ENCODE measurements at places on chromosomes 4 and X. TPM values are rescaled to one million over a fixed set of nuclear protein-coding genes. Genes with fewer than 3 reads are reported as not detected.

- DNase-seq: peak; percentile 52
Observed at GRCh38 chr4:25795566-25796454, 67.0 kb downstream of the SEL1L3 start.

- DNase-seq: no peak
Observed at GRCh38 chr4:120293341-120293740, 226.7 kb upstream of the MAD2L1 start.

DNA sequence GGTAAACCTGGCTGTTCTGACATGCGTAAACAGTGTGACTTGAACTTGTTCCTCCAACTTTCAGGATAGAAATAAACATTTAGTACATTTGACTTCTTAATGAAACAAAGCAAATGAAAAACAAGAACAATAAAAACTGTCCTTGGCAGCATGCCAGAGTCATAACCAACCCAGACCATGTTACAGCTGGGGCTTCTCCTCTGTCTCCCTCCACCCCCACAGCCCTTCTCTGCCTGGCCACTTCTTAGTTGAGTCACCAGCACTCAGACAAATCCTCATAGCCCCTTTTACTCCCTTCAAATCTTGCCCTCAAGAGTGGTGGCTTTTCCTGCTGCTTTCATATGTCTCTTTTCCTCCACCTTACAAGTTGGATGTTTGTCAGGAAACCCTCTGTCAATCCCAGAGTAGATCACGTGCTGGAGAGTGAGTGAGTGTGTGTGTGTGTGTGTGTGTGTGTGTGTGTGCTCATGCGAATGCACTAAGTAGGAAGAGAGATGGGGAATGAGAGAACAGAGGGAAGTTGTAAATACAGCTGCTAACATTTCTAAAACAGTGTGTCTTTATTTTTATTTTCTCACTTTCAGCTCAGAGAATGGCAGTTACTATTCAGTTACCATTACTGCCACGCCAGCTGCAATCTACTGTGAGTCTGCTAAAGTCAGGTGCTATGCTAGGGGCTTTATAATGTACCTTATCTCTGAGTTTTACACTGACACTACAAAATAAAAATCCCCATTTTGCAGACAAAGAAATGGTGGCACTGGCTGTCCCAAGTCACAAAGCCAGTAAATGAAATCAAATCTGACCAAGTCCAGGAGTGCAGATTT, 15.0 kb downstream of the SCARB2 start:
- DNase-seq: peak; percentile 95

GRCh38 chr4:185713731-185714130, 98.3 kb downstream of the SORBS2 start:
- no peak for DNase-seq

DNA sequence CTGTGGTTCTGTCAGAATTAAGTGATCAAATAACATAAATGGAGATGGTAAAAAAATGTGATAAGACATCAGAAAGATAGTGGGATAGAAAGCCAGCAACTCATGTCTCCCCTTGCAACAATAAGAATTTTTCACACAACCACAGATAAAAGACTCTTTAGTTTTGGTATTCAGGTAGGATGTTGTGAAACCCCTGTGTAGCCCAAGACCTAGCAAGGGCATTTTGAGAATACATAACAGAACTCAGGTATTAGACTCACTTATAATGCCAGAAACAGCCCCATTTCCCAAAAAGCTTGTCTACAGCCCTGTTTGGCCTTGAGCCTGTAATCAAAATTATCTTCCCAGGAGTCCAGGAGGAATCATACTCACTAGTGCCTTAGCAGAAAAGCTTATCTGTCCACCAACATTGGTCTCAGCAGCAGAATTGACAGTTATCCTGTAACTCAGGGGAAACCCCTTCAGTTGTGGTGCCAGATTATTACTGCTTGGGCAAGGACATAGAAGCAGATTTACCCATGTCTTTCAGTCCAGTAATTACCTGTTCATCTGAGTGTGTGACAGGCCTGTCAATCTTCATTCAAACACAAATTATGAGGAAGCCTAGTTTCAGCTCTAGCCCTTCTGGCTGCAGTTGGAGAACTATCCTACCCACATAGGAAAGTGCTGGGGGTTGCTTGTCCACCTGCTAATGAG, 41.0 kb upstream of the UGT2B17 start:
- DNase-seq: no peak

DNA sequence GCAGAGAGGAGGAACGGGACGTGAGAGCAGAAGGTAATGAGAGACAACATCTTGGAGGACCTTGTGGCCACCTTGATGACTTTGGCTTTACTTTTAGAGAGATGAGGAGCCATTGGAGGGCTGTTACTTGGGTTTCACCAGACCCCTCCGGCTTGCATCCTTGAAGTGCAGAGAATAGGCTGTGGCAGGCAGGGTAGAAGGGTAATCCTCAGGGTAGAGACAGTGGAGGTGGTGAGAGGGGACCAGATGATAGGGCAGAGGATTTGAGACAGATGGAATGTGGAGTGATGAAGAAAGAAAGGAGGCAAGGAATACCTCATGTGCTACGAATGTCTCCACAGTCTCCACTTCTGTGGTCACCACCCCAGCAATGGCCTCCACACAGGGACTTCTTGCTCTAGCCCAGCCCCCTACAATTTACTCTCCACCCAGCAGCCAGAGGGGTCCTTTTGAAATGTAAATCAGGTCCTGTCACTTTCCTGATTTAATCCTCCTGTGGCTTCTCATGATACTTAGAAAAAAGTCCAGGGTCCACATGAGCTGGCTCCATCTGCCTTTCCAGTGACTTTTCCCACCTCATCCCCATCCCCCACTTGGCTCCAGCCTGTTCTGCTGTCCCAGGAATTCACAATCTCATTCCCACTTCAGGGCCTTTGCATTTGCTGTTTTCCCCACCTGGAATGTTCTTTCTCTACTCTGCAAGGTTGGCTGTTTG, 115.0 kb downstream of the PJA1 start:
- DNase-seq: no peak

- no peak for DNase-seq
Observed at GRCh38 chr4:36665985-36666527, 384.6 kb downstream of the DTHD1 start.

DNA sequence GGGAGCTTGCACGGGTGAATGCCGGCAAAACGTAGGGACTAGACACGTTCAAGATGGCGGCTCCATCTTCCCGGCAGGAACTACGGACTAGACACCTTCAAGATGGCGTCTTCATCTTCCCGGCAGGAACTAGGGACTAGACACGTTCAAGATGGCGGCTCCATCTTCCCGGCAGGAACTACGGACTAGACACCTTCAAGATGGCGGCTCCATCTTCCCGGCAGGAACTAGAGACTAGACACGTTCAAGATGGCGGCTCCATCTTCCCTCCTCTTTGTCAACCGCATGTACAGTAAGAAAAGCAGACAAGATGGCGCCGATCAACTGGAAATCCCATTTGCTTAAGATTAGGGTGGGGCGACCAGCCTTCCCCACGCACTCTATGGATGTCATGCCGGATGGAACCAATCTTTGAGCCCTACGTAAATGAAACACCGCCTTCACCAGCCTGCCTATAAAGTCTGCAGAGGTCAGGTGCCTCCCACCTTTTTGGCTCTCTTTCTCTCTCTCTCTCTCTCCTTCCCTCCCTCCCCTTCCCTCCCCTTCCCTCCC, 222.4 kb downstream of the CRLF2 start:
- peak; percentile 84 for DNase-seq

DNA sequence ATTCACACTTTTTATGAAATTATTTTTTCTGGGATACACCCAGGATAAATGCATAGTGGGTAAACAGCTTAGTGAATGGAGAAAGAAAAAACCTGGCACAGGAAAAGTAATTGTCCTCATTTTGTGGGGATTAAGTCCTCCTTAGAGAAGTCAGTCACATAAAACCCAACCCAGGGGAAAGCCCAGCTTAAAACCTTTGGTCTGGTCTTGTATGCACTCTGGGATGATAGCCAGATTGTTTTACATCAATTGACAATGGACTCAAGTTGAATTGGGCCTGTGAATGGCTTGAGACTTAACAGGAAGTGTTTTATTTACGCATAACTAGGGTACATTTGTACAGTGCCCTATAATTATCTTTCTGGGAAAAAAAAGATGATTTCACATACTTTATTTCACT, 561.3 kb upstream of the GRIA3 start:
- DNase-seq: no peak

GRCh38 chr4:177555007-177555574, 112.9 kb upstream of the AGA start:
- DNase-seq: peak; percentile 13

- DNase-seq: no peak
Observed at GRCh38 chrX:134551376-134552048, 91.5 kb downstream of the HPRT1 start.

DNA sequence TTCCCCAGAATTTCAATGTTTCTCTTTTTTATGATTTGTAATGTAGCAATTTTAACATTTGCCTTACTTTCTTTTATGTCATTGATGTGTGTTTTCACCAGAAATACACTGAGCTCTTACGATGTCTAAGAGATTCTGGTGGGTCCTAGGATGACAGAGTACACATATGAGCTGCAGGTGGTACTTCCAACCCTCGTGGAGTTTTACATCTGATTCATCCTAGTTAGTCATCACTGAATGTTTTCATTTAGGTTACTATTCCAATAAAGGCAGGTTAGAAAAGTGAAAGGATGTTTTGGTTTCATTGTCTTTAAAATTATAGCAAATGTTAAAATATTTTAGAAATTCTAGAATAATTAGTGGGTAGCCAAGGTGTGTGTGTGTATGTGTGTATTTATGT, 605.9 kb downstream of the ADGRL3 start:
- DNase-seq: no peak

- peak; percentile 55 for DNase-seq
Observed at GRCh38 chr4:17511509-17511949, 361 bp downstream of the QDPR start.

DNA sequence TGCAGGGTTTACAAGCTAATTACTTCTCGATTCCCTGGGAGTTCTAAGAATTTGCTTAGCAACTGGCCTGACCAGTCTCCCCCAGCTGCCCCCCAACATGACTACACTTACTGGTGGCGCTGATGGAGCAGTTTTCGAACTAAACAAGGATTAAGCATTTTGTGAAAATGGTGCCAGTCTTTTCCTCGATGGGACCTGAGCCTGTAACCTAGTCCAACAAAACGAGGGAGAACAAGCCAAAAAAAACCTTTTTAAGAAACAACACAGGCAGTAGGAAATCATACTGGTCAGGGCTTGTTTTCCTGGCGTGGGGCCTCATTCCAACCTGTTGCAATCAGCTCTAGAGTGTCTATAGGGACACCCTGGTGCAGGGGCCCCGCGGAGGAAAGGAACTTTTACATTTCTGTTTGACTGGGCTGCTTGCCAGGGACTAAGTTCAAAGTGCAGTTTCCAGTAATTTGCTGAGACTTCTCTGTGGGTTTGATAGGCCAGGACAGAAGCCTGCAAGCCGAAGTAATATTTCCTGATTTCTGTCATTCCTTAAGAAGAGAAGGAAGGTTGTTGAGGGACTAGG, 158.7 kb downstream of the SPRY1 start:
- peak; percentile 83 for DNase-seq

DNA sequence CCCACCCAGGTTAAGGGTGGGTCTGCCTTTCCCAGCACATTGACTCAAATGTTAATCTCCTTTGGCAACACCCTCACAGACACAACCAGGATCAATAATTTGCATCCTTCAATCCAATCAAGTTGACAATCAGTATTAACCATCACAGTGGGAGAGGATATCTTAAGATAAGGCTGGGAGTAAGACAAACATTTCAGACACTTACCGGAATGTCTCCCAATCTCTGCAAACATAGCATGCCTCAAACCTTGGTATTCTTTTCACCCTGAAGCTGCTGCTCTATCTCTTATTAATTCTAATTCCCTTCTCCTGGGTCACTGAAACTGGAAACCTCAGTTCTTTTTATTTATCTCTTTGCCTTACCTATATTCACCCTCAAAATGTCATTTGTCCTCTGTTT, 19.0 kb upstream of the TAPT1 start:
- DNase-seq: no peak

The USP27X gene
- 2.2 TPM for total RNA-seq

The EGFL6 gene
- total RNA-seq: not detected

The FMR1NB gene
- total RNA-seq: not detected

The RNF128 gene
- under 0.01 TPM for total RNA-seq

The ADH1A gene
- total RNA-seq: not detected

The AVPR2 gene
- total RNA-seq: 0.99 TPM

The MTMR1 gene
- 8.1 TPM for total RNA-seq

The N4BP2 gene
- 5.6 TPM for total RNA-seq

The ARL9 gene
- total RNA-seq: not detected

The ADAMTS3 gene
- 0.40 TPM for total RNA-seq

The AMTN gene
- not detected for total RNA-seq

The CPZ gene
- not detected for total RNA-seq

Data from lung microvascular endothelial cell (primary cell).